ENCODE measurements at places on chromosomes 5 and 9. TPM values are rescaled to one million over a fixed set of nuclear protein-coding genes. Genes with fewer than 3 reads are reported as not detected.

GRCh38 chr9:79384501-79384900, 187.3 kb upstream of the TLE4 start:
- H3K4me1 ChIP-seq = no peaks in the 10 kb centered on the region
- no peaks in the 10 kb centered on the region for H3K36me3 ChIP-seq
- no peak for DNase-seq
- H3K27ac ChIP-seq = no peak overlapping the region
- H3K4me3 ChIP-seq = no peak overlapping the region
- H3K27me3 ChIP-seq = no peaks in the 10 kb centered on the region

- no peak for DNase-seq
- no peaks in the 10 kb centered on the region for H3K4me1 ChIP-seq
- no peak overlapping the region for H3K4me3 ChIP-seq
- H3K27ac ChIP-seq = no peak overlapping the region
These were observed 194.2 kb upstream of the SMC2 start for GRCh38 chr9:103899866-103900265.

ORM2 gene
- not detected for total RNA-seq

SLC34A3 gene
- not detected for total RNA-seq

DNA sequence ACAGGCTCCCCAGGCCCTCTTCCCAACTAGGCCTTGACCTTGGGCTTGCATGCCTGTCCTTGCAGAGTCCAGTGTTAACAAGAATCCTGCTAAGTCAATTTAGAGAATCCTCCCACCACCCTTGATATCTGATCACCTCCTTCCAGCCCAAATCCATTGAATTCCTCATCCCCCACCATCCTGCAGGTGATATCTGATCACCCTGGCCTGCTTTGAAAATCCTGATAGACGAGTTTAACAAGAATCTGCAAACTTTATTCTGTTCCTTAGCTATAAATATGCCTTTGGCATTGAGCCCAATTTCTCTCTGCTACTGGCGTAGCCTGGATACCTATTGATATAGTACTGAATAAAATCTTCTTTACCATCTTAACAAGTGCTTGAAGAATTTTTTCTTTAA, 125.5 kb downstream of the DIRAS2 start:
- H3K4me1 ChIP-seq = no peaks in the 10 kb centered on the region
- no peaks in the 10 kb centered on the region for H3K36me3 ChIP-seq
- H3K27me3 ChIP-seq = no peaks in the 10 kb centered on the region
- DNase-seq = no peak
- no peak overlapping the region for H3K27ac ChIP-seq

SKIC3 gene
- total RNA-seq = 42.5 TPM

GRCh38 chr9:4055032-4055431, 244.8 kb downstream of the GLIS3 start:
- no peaks in the 10 kb centered on the region for H3K4me1 ChIP-seq
- no peaks in the 10 kb centered on the region for H3K36me3 ChIP-seq
- no peak for DNase-seq
- H3K27me3 ChIP-seq = no peaks in the 10 kb centered on the region

DNA sequence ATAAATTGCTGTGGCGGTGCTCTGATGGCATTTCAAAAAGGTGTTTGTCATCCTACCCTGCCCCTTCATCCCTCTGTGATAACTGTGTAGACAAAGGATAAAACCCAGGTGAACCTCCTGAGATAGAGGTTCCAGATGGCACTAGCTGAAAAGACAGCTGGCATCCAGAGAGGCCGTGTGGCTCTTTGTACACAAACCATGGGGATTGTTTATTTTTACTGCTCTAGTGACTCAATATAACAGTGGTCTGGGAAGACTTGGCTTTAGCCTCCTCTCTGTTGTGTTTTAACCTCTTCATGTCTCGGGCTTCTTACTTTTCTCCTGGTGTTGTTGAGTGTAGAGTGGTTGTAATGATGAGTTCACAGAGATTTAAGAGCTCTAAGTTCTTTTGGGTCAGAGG, 48.8 kb downstream of the SH3GL2 start:
- no peak overlapping the region for H3K4me3 ChIP-seq
- no peaks in the 10 kb centered on the region for H3K27me3 ChIP-seq

GRCh38 chr9:79023134-79023580, 548.6 kb upstream of the TLE4 start:
- no peaks in the 10 kb centered on the region for H3K36me3 ChIP-seq
- DNase-seq = no peak
- no peak overlapping the region for H3K27ac ChIP-seq
- H3K4me3 ChIP-seq = no peak overlapping the region

RGS3 gene
- 11.8 TPM for total RNA-seq

CCNJL gene
- 0.18 TPM for total RNA-seq

GRCh38 chr5:102603670-102604069, 104.9 kb upstream of the SLCO6A1 start:
- no peak overlapping the region for H3K27ac ChIP-seq
- no peak overlapping the region for H3K4me3 ChIP-seq
- no peak for DNase-seq
- H3K36me3 ChIP-seq = no peaks in the 10 kb centered on the region
- no peaks in the 10 kb centered on the region for H3K27me3 ChIP-seq
- H3K4me1 ChIP-seq = no peaks in the 10 kb centered on the region

- no peaks in the 10 kb centered on the region for H3K36me3 ChIP-seq
- no peak overlapping the region for H3K4me3 ChIP-seq
- H3K27me3 ChIP-seq = no peaks in the 10 kb centered on the region
- peaks cover 26% of the 10 kb centered on the region for H3K4me1 ChIP-seq
- DNase-seq = peak; percentile 92
- peak overlapping the region; percentile 81 for H3K27ac ChIP-seq
These were observed 100.6 kb downstream of the ANGPTL2 start for GRCh38 chr9:127021664-127022363.

- no peak overlapping the region for H3K27ac ChIP-seq
- no peaks in the 10 kb centered on the region for H3K27me3 ChIP-seq
- H3K4me3 ChIP-seq = no peak overlapping the region
- no peaks in the 10 kb centered on the region for H3K4me1 ChIP-seq
These were observed 864.6 kb upstream of the ACO1 start for GRCh38 chr9:31519826-31520225.

GRCh38 chr9:133717113-133718031, 20.8 kb downstream of the SARDH start:
- no peak overlapping the region for H3K27ac ChIP-seq
- DNase-seq = peak; percentile 6
- H3K36me3 ChIP-seq = no peaks in the 10 kb centered on the region
- H3K4me3 ChIP-seq = no peak overlapping the region
- H3K4me1 ChIP-seq = no peaks in the 10 kb centered on the region
- H3K27me3 ChIP-seq = peaks cover 4% of the 10 kb centered on the region

DNA sequence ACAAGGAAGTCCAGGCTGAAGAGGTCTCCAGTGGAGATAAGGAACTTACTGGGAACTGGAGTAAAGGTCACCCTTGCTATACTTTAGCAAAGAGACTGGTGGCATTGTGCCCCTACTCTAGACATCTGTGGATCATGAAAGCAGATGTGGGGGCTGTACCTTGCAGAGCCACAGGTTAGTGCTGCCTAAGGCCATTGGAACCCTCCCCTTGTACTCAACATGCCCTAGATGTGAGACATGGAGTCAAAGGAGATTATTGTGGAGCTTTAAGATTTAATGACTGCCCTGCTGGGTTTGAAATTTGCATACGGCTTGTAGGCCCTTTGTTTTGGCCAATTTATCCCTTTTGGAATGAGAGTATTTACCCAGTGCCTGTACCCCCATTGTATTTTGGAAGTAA, 397.3 kb upstream of the GRIN3A start:
- no peaks in the 10 kb centered on the region for H3K4me1 ChIP-seq
- DNase-seq = no peak
- no peaks in the 10 kb centered on the region for H3K27me3 ChIP-seq
- H3K36me3 ChIP-seq = no peaks in the 10 kb centered on the region
- H3K4me3 ChIP-seq = no peak overlapping the region

DNA sequence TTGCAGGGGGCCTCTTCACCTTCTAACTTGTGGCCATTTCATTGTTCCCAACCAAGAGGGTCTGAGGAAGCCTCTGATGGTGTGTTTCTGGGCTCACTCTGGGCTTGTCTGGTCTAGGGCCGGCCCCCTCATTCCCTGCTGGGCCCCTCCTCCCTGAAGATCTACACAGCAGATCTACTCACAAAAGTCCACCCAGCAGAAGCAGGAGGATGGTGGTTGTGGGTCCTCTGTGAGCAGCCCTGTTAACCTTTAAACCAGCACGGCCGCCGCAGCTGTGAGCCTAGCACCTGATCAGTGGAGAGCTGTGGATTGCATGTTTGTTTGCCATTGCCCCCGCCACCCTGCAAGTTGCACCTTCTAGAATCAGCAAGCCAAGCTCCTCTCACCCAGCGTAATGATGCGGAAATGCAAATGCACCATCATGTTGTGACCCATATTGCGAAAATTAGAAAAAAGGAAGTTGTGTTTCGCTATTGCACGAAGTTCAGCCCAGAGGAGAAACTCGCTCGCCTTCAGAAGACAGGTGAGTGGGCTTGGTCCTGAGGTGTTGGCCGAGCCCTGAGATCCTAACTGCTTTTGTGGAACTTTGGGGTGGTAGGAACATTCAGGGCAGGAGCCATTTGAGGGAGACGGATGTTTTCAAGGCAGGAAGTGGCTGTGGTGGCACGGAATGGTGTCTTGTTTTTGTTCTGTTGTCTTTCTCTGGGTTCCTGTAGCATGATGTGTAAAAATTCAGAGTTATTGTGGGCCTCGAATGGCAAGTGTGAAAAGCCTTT, 16.7 kb downstream of the FGD3 start:
- no peak overlapping the region for H3K4me3 ChIP-seq
- H3K27ac ChIP-seq = no peak overlapping the region
- H3K4me1 ChIP-seq = no peaks in the 10 kb centered on the region
- H3K27me3 ChIP-seq = no peaks in the 10 kb centered on the region

FOXD4 gene
- total RNA-seq = 0.16 TPM

LCN15 gene
- total RNA-seq = not detected

DNA sequence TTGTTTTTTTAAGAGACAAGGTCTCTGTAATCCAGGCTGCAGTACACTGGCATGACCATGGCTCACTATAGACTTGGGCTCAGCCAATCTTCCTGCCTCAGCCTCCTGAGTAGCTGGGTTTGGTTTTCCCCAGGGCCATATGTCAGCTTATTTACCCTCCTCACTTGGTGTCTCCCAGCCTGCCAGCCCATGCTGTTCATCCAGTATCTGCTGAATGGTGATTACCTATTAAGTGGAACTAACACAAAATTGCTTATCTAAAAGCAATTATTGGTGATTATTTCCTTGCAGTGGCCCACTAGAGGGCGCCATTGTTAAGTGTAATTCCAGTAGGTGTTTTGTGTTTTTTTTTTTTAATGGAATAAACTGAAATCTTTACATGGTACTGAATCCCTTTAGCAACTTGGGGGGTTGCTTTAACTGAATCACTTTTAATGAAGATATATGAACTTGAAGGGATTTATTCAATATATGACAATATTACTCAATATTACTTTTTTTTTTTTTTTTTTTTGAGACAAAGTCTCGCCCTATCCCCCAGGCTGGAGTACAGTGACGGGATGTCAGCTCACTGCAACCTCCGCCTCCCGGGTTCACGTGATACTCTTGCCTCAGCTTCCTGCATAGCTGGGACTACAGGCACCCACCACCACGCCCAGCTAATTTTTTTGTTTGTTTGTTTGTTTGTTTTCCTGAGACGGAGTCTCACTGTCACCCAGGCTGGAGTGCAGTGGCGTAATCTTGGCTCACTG, 13.8 kb downstream of the EXOSC2 start:
- H3K4me1 ChIP-seq = peaks cover 3% of the 10 kb centered on the region
- DNase-seq = no peak
- H3K27ac ChIP-seq = no peak overlapping the region
- no peaks in the 10 kb centered on the region for H3K36me3 ChIP-seq
- no peaks in the 10 kb centered on the region for H3K27me3 ChIP-seq

FAM151B gene
- 1.6 TPM for total RNA-seq

CCNO gene
- not detected for total RNA-seq

GRCh38 chr5:154351566-154351965, 94.2 kb upstream of the SAP30L start:
- H3K27me3 ChIP-seq = no peaks in the 10 kb centered on the region
- H3K4me3 ChIP-seq = no peak overlapping the region
- no peaks in the 10 kb centered on the region for H3K36me3 ChIP-seq
- H3K4me1 ChIP-seq = no peaks in the 10 kb centered on the region
- DNase-seq = no peak

- no peaks in the 10 kb centered on the region for H3K27me3 ChIP-seq
- no peak for DNase-seq
- H3K27ac ChIP-seq = no peak overlapping the region
These were observed 313.1 kb upstream of the PIK3R1 start for GRCh38 chr5:67902497-67902830.

PAPPA gene
- total RNA-seq = 2.1 TPM

GRCh38 chr5:174064171-174064570, 18.7 kb downstream of the NSG2 start:
- H3K4me3 ChIP-seq = no peak overlapping the region
- H3K27ac ChIP-seq = no peak overlapping the region
- DNase-seq = no peak
- H3K27me3 ChIP-seq = peaks cover 2% of the 10 kb centered on the region
- H3K36me3 ChIP-seq = no peaks in the 10 kb centered on the region

All from gastrocnemius medialis (tissue), 4 donors.